ENCODE measurements at places on chromosomes 3 and 15.

DNA sequence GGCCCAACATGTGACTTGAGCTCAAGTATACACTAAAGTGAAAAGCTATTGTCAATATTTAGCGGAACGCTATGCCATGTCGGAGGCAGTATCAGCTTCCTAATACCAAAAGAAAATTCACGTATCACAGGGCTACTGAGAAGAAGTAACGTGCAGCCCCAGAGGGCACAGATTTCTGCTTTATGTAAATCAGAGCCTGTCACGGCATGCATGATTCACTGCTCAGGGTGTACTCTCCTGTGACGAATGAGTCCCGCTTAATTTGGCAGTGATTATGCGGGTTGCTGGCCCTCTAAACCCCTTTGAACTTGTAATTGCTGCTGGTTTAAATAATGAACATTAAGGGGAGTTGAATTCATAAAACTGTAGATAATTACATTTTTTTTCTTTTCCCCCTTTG lies 85.3 kb downstream of the MEIS2 start:
- no peak for DNase-seq

GRCh38 chr3:117997201-117998049 lies 1037.2 kb downstream of the IGSF11 start:
- peak; percentile 70 for DNase-seq

DNA sequence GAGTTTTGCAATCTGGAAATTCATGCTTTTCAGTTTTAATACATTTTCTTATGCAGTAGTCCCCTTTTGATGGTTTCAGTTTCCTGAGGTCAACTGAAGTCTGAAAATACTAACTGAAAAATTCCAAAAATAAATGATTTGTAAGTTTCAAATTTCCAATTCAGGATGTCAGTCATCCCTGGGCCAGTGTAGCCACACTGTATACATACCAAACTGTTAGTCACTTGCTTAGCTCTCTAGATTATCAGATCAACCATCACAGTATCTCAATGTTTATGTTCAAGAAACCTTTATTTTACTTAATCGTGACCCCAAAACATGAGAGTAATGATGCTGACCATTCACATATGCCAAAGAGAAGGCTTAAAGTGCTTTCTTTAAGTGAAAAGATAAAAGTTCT lies 715.5 kb downstream of the GBE1 start:
- no peak for DNase-seq

- no peak for DNase-seq
Observed at GRCh38 chr15:55319537-55320237, 665 bp downstream of the PIGB start.

- DNase-seq = no peak
Observed at GRCh38 chr3:106126067-106126845, 257.4 kb upstream of the CBLB start.

- peak; percentile 10 for DNase-seq
Observed at GRCh38 chr3:185402561-185402960, 39.6 kb downstream of the MAP3K13 start.

GRCh38 chr3:61903931-61904657 lies 342.7 kb downstream of the PTPRG start:
- no peak for DNase-seq

DNA sequence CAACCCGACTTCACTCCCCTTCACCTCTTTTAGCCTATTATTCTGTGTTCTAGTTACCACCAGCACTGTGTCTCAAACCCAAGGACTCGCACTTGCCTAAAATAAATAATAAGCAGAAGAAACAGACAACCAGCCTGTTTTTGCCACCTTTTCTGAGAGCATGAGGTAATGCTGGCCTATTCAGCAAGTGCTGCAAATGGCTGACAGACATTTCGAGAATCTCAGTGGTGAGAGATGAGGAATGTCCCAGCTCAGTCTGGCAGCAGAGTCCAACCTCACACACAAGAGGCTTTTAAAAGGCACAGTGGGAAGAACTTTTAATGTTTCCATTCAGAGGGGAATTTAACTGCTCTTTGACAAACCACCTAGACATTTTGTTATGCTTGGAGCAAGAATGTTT lies 143.3 kb upstream of the GMNC start:
- no peak for DNase-seq

Data from AG04450 (cell line).